Fibroblast of skin of scalp (primary cell): ENCODE measurements at places on chromosomes 5 and 9.

DNA sequence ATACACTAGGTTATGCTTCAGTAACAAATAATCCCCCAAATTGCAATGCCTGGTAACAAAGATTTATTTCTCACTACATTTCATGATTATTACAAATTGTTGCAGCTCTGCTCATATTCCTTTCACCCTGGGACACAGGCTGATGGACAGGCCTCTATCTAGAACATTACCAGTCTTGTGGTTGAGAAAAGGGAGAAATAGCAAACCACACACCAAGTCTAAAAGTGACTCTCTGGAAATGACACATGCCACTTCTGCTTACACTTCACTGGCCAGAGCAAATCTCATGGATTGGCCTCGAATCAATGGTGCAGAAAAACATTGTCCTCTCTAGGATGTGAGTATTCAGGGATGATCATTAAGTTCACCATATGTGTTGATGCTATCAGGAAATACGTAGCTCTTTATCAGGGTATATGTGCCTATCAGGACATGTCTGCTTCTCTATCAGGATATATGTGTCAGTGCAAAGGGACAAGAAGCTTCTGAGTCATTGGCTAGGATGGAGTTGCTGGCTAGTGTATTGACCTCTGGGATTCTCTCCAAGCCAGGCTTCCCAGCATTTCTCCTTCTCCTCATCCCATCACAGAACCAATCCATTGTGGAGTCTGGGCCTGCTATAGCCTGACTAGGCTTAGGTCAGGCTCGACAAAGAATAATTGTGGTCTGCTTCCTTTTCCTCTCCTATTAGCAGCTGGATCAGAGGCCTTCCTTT is 91.1 kb upstream of the CEP78 start:
- no peak for DNase-seq

GRCh38 chr5:24232041-24232440 is 412.7 kb downstream of the CDH10 start:
- no peak for DNase-seq

DNA sequence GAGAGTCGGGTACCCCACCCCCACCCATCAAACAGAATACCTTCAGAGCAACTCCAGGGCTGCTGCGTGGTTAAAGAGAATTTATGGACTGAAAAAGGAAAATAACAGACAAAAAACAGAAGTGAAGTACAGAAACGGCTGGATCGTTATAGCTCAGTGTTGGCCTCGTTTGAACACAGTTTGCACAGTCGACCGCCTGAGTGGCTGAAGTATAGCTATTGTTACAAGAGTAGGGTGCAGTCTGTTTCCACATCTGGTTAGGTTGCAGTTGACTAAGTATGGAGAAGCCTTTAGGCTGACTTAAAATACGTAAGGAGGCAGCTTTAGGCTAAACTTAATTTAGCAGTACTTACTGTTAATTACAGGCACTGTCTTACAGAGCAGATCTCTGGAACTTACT is 121.2 kb downstream of the GCNT1 start:
- DNase-seq: no peak

- DNase-seq: no peak
Observed at GRCh38 chr5:133957080-133957479, 11.3 kb downstream of the C5orf15 start.

GRCh38 chr5:157603333-157604190 is 28.0 kb upstream of the ADAM19 start:
- peak; percentile 88 for DNase-seq

- DNase-seq: no peak
Observed at GRCh38 chr5:180136630-180137381, 65.2 kb upstream of the RNF130 start.

DNA sequence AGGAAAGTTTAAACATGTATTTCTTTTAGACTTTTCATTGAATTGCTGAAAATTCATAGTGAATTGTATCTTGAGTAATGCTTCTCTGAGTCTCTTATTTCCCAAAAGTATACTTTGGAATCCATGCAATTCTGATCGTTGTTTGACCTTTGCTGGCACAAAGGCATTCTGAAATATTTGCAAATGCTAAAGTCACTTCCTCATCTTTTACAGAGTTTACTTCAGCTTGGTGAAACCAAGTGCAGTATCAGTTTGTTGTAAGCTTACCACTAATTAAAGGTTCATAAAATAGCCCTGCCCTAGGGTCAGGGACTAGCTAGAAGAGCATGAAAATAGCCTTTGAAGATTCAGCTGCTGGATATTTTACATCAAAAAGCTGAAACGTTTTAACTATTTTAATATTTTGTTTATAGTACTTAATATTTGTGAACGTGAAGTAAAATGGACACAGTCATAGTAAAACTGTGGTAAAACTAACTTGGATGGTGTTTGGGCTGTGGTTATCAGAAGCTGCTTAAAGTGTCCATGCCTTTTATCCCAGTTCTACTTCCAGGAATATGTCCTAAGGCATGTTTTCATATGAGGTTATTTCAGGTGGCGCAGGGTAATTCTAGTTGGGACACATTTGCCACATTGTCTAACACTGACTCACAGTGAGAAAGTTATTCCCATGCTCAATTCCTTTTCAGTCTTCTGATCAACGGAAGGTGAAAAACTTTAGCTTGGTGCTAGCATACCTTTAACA is 45.3 kb downstream of the SLC22A5 start:
- DNase-seq: peak; percentile 55
